Stimulated activated CD4-positive, alpha-beta T cell treated with anti-CD3 and anti-CD28 coated beads, Interleukin-4, amount 100 ng/mL, for 4 hours (primary cell): ENCODE measurements at places on chromosomes 5 and 9.
A peak's percentile ranks its signal among the peaks of the same experiment; 100 is the strongest.

DNA sequence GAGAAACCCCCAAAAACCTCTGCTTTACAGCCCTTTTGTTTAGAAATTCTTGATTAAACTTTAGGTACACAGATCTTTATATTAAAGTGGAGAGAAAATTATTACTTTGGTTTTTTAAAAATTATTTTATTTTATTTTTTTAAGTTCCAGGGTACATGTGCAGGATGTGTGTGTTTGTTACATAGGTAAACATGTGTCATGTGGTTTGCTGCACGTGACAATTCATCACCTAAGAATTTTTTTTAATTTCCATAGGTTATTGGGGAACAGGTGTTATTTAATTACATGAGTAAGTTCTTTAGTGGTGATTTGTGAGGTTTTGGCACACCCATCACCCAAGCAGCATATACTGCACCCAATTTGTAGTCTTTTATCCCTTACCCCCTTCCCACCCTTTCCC, 581.7 kb downstream of the CSNK1G3 start:
- no peak for DNase-seq

DNA sequence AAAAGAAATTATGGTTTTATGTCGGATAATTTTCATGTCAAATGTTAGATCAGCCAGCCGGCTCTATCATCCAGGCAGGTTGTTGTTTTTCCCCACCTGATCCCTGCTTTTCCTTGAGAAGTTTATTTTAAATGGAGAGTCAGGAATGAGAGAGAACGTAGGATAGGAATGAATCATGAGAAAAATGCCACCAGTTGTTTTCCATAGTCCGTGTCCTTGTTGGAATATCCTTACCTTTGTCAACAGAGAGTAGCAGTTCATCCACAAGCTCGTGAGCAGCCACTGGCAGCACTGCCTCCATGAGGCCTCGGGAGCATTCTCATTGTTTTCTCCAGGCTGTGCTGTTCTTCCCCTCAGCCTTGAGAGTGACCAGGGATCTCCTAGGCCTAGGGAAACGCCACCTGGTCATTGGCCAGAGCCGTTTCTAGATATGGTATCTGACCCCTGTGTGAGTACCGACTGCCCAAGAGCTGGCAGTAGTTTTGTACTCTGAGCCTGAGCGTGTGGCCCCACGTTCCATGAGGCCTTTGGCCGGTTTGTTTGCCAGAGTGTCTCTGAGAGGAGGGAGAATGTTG, 293.3 kb downstream of the FANCC start:
- DNase-seq: no peak

DNA sequence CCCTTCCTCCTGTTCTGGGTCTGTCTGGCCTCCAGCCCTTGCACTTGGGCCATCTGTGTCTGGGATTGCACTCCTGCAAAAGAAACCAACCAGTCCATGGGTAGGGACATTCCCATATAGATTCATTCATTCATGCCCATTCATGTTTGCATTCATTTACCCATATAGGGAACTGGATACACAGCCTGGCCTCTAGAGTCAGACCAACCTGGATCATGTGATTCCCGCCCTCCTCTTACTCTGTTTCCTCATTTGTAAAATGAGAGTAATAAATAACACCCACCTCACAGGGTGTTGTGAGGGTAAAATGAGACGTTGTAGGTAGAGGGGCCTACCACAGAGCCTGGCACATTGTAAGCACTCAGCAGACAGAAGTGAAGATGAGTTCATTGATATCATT, 8.5 kb downstream of the PCDH12 start:
- no peak for DNase-seq

DNA sequence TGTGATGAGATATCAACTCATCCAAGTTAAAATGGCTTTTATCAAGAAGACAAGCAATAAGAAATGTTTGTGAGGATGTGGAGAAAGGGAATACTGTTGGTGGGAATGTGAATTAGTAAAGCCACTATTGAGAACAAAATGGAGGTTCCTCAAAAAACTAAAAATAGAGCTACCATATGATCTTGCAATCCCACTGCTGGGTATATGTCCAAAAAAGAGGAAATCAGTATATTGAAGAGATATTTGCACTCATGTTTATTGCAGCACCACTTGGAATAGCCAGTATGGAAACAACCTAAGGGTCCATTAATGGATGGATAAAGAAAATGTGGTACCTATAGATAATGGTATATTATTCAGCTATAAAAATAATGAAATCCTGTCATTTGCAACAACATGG, 25.1 kb downstream of the PPIP5K2 start:
- DNase-seq: no peak

- DNase-seq: no peak
Observed at GRCh38 chr5:173928871-173929574, 40.9 kb downstream of the CPEB4 start.

DNA sequence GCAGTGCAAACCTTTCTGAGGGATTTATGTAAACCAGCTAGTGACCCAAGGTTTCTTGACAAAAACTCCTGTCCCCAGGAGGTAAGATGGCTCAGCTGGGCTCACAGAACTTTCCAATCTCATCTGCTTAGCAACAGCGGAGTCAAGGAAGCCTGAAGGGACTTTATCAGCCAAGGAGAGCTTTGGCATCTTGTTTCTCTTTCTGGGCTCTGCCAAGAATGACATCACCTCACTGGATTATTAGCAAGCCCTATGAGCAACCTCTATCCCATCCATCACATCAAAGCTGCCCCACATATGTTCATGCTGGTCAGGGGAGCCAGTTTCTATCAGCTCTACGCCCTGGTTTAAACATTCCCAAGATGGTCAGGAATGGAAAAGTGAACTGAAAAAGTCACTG, 461.3 kb downstream of the ENC1 start:
- DNase-seq: no peak

- peak; percentile 15 for DNase-seq
Observed at GRCh38 chr9:124257844-124258606, at the start of gene NEK6. TSS of gene NEK6 (plus strand) at chr9:124257949. CDS start at chr9:124301965, 44,016 bp downstream.

DNA sequence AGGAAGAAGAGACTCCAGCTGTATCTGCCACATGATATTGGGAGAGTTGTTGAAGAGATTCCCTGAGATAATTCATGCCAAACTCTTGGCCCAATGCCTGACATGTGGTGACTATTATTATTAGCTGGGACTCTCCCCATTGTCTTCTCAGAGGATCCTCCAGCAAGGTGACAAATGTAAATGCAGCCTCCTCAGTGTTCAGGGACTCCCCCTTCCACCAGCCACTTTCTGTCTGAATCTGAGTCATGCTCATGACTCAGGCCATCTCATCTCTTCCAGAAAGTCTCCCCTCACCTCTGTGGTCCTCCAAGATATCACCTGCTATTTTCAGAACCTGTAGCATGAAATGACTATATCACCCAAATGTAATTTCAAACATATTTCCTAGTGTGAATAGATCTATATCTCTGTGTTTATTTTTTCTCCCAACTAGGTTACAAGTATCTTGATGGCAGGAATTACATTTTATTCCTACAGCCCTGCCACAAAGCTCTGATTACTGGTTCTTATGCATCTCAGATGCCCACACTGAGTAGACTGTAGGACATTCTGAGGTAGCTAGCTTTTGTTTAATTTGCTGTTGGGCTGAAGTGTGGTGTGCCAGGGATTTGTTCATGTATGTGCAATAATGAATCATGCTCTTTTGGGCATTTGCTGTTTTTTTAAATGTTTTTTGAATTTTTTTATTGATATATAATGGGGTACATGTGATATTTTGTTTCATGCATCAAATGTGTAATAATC, 126.6 kb upstream of the IL12B start:
- peak; percentile 24 for DNase-seq
